ENCODE measurements at places on chromosomes 2 and 18. TPM values are rescaled to one million over a fixed set of nuclear protein-coding genes. Genes with fewer than 3 reads are reported as not detected.

Gene ZC3H8
- polyA plus RNA-seq, result 4.1 TPM

Gene CDC42EP3
- polyA plus RNA-seq, result 22.9 TPM

Gene THSD7B
- polyA plus RNA-seq, result 0.04 TPM

Gene TMEM247
- polyA plus RNA-seq, result not detected

DNA sequence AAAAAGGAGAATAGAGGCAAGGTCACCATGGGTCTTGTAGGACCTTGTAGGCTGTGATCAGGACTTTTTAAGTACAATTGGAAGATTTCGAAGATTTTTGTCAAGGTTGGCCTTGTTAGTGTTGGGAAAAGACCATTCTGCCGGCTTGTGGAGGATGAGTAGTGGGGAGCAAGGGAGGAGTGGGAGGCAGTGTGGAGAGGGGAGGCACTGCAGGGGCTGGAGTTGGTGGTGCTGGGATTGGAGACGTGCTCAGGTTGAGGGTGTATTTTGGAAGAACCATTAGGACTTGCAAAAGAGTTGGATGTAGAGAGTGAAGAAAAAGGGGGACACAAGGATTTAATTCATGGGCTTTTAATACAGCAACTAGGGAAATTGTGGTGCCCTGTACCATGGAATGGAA, 397.1 kb downstream of the TSN start:
- no peak for DNase-seq

DNA sequence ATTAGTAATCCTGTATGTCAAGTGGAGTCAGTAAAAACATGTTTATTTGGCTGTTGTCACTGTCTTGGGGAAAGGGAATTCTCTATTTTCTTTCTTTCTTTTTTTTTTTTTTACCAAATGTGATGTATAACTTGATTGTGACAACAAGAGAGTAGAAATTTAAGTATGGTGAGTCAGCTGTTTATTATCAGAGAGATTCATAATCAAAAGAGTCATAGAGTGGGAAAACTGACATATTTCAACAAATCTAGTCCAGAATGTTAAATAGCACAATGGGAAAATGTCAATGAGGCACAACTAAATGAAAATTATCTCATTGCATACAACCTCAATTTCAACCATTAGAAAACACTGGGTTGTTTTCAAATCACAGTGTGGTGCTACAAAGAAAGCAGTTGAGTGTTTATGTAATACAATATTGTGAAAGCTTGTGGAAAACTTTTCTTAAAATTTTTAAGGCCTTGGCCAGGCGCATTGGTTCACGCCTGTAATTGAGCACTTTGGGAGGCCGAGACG, 111.9 kb upstream of the DTNA start:
- DNase-seq, result peak; percentile 13

DNA sequence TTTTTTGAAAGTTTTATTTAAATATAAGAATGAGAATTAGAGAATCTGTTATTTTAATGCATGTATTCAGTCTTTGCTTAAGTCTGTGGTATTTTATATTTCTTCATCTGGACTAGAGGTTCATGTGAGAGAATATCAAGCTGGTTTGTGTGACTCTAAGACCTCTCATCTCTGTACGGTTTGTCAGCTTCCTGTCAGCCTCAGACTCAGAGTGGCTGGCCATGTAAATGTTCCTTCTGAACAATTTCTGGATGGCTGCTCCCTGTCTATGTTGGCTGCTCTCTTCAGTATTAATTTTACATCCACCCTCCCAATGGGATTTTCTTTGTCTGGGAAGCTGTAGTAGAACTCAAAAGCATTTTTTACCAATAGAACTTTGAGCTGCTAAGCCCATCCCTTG, 225.3 kb upstream of the THUMPD2 start:
- DNase-seq, result no peak

DNA sequence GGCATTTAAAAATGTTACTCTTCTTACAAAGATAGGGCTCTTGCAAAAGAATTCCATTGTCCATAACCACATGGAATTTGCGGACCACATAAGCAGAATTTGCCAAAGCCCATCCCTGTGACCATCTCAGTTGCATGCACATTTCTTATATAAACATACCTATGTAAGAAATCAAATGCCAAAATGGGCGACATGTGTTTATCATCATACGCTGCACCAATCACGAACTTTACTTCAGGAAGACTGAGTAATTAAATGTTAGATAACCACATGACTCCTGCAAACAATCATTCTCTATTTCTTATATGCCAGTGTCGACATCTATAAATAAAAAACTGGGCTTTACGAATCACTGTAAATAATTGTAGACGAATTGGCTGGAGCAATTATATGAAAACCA, 186.1 kb upstream of the RBMS1 start:
- DNase-seq, result no peak

GRCh38 chr2:11677136-11678055, 7.4 kb upstream of the NTSR2 start:
- DNase-seq, result no peak

DNA sequence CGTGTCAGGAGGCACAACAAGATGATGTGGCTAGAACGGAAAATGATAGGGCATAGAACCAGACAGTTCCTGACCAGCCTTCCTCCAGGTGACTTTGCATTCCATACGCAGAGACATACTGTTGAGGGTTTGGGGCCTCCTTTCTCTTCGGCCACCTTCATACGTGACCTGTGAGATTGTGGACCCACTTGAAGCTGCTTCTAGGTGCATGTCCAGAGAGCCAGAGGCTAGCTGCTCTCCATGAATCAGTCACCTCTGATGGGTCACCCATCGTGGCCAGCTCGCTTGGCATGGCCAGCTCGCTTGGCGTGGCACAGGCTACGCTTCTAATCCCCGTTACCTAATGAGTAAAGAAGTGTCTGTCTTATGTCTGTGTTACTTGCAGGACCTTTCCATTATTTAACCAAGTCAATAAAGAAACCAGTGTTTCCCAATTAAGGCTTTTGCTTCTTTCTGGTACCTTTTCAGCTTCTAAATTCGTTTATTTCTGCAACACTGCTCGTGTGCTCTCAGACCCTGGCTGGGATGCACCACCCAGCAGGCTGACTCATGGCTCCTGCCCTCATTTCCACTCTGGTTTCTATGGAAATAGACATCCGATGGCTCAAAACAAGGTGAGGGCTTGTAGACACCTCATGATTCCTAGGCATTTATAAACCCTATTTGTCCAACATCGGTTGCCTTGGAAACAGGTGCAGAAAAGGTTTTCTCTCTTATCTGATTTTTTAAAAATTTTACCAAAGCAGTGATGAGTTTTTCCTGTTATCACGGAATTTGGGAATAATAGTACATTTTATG, 86.7 kb upstream of the B3GNT7 start:
- no peak for DNase-seq

GRCh38 chr2:235092433-235093223, 140.8 kb downstream of the SH3BP4 start:
- no peak for DNase-seq

DNA sequence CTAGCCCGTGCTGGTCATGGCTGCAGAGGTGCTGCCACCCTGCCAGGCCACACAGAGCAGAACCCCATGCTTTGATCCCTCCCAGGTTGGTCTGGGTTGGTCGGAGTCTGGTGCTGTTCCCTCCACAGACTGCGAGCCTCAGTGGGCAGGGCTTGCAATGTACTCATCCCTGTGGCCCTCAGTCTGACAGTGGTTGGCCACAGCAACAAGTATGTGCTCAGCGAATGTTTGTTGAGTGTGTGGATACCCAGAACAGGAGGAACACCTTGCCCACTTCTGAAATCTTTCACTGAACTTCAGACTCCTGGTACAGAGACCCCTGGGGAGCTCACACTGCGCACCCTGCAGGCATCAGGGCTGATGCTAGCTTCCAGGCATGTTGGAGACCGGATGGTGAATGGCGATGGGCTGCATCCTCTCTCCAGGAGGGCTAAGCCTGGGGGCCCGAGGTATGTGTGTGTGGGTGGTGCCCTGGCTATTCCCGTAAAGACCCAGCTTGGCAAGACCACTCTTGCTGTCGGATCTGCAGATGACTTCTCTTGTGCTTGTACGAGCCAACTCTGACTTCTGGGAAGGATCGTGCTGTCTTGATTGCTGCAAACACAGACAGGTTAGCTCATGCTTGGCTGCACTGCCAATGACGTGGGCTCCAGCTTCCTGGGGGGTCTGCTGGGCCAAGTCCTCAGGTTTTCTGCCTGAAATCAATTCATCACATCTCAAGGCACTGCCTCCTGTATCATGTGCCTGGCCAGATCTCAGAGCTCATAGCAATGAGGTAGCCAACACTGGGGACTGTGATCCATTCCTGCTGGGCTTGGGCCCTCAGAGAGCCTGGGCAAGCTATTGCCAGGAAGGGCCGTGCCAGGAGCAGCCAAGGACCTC, 43.7 kb downstream of the RHOB start:
- no peak for DNase-seq

- DNase-seq, result no peak
These were observed 863.7 kb downstream of the MBD2 start for GRCh38 chr18:53360501-53361443.

Data from lung (tissue), 17 donors.